Stimulated activated CD8-positive, alpha-beta memory T cell treated with anti-CD3 and anti-CD28 coated beads, Interleukin-7, amount 100 ng/mL, for 48 hours (primary cell): ENCODE measurements at places on chromosomes 3 and 15.

DNA sequence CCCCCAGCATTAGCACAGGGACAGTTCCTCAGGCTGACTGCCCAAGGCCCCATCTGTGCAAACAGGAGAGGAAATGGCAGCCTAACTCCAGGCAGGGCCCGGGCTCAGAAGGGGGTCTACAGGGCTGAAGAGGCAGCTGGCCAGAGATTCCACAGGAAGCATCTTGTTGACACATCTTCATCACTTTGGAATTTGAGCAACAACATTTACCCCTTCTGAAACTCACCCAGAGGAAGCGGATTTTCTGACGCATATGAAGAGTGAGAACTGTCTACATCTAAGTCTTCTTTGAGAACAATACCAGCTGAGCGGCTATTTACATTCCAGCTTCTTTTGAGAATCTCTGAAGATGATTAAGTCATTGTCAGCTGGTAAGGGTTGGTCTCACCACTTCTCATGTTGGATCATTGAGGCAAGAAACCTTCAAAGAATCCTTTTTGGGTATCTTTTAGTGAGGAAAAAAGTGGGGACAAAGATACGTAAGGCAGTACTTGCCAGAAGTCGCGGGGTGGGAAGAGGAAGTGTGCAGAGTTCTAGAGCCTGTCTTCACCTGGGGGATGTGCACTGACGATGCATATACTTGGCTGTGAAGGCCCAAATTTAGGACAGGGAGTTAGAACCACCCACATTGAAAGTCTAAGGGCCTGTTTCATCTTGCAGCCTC, 25.4 kb upstream of the SRP14 start:
- no peak for DNase-seq

GRCh38 chr3:148178503-148178902, 519.2 kb upstream of the AGTR1 start:
- no peak for DNase-seq

GRCh38 chr3:463252-464192, 267.0 kb downstream of the CHL1 start:
- DNase-seq = no peak

DNA sequence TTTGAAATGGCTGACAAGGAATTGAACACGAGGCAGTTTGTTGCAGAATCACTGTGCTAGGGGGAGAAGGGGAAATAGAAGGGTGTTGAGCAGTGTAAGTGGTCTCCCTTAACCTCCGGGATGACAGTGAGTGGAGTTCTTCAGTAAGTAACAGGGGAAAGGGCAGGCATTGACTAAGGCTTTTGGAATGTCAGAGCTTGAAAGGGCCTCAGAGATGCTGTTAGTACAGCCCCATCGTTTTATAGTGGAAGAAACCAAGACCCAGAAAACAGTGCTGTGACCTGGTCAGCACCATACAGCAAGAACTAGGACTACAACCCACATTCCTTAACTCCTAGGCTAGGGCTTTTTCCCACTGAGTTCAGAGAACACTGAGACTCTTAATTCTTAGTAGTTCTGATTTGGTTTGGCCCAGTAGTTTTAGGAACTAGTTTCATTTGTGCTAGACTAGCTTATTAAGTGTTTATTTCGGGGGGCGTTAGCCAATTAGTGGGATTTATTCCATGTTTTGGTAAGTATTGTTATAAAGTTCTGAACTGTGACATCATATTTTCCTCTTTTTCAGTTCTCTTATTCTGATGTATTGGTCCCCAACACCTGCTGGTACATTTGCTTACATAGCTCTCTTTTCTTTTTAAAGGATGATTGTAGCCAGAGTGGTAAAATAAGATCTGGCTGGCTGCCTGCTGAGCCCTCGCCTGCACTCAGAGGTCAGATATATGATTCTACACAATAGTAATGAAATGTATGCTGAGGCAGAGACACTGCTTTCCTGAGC, 34.2 kb downstream of the RAB11A start:
- DNase-seq = no peak

DNA sequence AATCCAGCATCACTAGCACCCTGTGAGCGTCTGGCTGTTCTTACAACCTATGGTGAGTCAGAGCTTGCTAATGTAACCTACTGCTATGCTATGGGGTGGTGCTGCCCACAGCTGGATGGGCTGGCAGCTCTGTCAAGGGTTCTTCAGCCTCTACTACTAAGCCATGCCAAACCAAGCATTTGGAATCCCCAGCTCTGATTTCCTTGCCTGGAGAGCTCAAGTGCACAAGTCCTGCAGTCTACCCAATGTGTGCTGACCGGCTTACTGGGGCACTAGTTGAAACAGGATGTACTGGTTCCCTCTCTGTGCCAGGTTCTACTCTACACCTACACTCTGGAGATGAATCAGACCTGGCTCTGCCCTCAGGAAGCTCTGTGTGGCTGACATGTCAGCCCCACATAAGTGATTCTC, 4.2 kb downstream of the TEX264 start:
- DNase-seq = peak; percentile 22

GRCh38 chr3:175356899-175357324, 497.8 kb downstream of the NAALADL2 start:
- no peak for DNase-seq

DNA sequence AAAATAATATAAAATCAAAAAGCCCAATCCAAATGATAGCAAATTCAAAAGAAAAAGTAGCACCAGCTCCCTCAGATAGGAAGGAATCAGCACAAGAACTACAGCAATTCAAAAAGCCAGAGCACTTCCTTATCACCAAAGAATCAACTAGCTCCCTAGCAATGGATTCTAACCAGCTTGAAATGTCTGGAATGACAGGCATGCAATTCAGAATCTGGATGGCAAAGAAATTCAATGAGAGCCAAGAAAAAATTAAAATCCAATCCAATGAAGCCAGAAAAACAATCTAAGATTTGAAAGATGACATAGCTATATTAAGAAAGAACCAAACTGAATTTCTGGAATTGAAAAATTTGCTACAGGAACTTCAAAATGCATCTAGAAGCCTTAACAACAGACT, 1334.4 kb upstream of the ALCAM start:
- no peak for DNase-seq

GRCh38 chr3:127000119-127000518, 17.2 kb downstream of the PLXNA1 start:
- DNase-seq = no peak

- no peak for DNase-seq
Observed at GRCh38 chr3:188066141-188066540, 87.8 kb upstream of the LPP start.

DNA sequence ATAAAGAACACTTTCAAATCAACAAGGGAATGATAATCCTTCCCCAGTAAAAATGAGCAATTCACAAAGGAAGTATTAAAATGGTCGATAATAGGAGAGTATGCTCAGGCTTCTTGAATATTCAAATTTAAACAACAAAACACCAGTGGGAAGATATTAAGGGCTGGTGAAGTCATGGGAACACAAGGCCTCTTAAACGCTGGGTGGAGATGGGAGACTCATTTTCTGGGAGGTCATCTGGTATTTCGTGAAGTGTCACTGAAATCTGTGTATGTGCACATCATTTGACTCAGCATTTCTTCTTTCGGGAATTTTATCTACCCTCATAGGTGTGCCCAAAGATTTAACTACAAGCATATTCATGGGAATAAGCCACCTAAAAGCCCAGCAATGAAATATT, 40.1 kb upstream of the CTXND1 start:
- no peak for DNase-seq

DNA sequence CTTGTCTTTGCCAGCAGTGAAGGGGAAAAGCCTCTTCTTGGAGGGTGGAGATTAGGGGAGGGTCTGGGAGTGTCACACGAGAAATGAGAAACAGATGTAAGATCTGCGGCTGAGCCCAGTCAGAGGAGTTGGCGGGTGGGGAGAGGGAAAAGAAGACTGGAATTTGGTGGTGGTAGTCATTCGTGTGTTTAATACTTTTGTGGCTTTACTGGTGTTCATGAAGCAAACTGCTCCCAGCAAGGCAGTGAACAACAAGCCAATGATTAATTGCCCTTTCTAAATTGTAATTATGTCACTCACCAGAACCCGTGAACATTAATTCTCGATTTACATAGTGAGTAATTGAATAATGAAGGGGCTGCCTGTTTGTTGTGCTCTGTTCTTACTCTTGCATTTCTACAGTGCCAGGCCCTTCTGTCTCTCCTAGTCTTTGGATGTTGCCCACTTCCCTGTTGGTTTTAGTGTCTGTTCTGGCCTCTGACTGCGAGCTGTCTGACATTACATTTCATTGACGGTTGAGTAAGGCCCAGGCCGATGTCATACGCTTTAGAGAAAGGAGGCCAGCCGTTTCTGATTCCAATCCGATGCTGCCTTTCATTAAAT, 78.0 kb downstream of the CHCHD6 start:
- no peak for DNase-seq

- DNase-seq = no peak
Observed at GRCh38 chr3:179016979-179017670, 54.5 kb downstream of the ZMAT3 start.

- DNase-seq = no peak
Observed at GRCh38 chr3:128788268-128788869, 62.4 kb downstream of the RAB7A start.

- DNase-seq = no peak
Observed at GRCh38 chr15:63387748-63388493, 6.3 kb upstream of the CA12 start.

DNA sequence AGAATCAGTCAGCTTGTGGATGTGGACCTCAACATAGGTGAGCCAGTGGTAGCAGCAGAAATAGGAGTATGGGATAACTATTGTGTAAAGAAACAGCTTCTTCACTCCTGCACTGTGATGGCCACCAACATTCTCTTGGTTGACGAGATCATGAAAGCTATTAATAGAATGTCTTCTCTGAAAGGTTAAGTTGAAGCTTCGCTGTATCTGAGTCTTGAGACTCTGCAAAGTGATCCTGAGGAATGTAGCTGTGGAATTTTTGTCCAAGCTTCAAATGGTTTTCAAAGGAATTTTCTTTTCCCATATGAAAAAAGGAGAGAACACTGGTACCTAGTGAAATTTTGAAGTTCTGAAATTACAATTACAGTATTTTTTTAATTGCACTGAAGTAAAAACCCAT, 146.3 kb downstream of the GMNC start:
- DNase-seq = no peak

- DNase-seq = no peak
Observed at GRCh38 chr15:74375303-74375693, 7.9 kb upstream of the CYP11A1 start.

DNA sequence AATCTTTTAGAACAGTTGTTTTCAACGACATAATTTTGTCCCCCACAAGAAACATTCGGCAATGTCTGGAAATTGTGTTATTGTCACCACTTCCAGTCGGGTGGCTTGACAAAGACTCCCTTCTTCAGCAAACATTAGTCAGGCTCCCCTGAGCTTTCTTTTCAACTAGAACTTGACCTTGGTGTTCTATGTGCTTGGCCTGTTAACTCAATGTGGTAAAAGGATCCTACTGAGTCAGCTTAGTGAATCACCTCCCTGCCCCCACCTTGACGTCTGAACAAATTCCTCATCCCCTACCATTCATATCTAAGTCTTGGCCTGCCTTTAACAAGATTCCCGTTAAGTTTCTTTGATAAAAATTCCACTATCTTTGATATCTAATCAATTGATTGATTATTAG, 465.0 kb upstream of the ROBO1 start:
- no peak for DNase-seq

- no peak for DNase-seq
Observed at GRCh38 chr15:34355241-34355640, 11.8 kb downstream of the LPCAT4 start.

- DNase-seq = no peak
Observed at GRCh38 chr15:100928632-100929280, 9.6 kb downstream of the LRRK1 start.

DNA sequence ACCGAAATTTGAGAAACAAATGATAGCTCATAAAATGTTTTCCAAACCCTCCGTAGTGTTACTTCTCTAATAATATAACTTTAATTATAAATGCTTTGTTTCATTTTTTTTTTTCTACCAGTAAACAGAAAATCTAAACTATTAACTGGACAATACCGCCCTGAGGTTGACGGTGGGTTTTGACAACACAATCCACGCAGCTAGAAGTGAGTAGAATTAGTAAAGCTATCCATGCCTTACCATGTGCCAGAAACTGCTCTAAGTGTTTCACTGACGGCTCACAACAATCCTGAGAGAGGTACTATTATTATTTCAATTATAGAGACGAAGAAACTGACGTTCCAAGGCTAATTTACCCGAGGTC, 410 bp downstream of the NDUFAF1 start:
- DNase-seq = no peak

DNA sequence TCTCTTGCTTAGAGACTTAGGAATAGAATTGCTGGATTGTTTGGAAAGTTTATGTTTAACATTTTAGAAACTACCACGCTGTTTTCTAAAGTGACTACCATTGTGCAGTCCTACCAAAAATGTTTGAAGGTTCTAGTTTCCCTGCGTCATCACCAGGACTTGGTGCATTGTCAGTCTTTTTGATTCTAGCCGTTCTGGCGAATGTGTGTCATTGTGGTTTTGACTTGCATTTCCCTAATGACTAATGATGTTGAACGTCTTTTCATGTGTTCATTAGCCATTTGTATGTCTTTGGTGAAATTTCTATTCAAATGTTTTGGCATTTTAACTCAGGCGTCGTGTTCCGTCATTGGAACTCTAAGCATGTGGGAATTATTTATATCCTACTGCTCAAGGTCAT, 58.0 kb downstream of the CHD2 start:
- peak; percentile 7 for DNase-seq

DNA sequence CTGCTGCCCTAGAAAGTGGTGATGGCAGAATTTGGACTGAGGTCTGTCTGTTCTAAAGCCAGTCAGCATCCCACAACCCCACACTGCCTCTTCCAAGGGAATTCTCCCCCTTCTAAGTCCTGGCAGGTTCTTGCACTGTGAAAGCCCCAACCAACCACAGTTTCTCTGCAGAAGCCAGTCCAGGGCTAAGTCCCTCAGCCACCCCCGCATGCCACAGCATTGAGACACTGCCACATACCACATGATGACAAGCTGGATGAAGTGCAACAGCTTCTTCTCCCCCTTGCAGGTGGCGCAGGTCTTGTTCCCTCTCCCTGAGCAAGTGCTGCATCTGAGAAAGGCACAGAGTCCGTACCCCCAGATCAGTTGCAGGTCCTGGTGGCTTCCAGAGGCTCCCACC, 18.6 kb downstream of the SSUH2 start:
- no peak for DNase-seq

DNA sequence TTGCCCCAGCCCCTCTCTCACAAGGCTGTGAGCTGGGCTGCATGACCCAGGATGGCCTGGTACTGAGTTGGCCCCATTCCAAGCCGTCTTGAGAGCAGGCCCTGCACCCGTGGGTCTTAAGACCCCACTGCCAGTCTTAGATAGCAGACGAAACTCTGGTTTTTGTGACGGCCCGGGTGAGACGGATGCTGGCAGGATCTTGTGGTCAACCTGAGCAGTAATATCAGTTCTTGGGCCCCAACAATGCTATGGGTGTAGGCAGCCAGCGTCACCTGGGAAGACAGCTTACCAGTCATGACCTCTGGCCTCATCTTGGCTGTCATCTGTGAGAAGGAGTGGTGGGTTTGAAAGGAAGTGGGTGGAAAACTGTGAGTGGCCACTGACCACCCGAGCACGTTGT, 305.8 kb downstream of the ARRDC4 start:
- no peak for DNase-seq

GRCh38 chr3:169629895-169630294, 33.6 kb downstream of the MECOM start:
- no peak for DNase-seq
